Activated T-cell treated with anti-CD3 and anti-CD28 coated beads, Interleukin-2, amount 50 U/mL, for 1 hour (primary cell): ENCODE measurements at places on chromosomes 4 and X.

GRCh38 chrX:154712781-154713740 is 37.8 kb downstream of the GAB3 start:
- DNase-seq, result no peak

- no peak for DNase-seq
Observed at GRCh38 chr4:184255871-184256642, 38.4 kb upstream of the ENPP6 start.

GRCh38 chr4:185811509-185812364 is at the start of gene SORBS2:
Gene SORBS2 (minus strand): TSS chr4:185812194. CDS start chr4:185690571, 121,623 bp downstream.
- DNase-seq, result no peak

- DNase-seq, result no peak
Observed at GRCh38 chrX:132592880-132593279, 104.0 kb upstream of the MBNL3 start.

DNA sequence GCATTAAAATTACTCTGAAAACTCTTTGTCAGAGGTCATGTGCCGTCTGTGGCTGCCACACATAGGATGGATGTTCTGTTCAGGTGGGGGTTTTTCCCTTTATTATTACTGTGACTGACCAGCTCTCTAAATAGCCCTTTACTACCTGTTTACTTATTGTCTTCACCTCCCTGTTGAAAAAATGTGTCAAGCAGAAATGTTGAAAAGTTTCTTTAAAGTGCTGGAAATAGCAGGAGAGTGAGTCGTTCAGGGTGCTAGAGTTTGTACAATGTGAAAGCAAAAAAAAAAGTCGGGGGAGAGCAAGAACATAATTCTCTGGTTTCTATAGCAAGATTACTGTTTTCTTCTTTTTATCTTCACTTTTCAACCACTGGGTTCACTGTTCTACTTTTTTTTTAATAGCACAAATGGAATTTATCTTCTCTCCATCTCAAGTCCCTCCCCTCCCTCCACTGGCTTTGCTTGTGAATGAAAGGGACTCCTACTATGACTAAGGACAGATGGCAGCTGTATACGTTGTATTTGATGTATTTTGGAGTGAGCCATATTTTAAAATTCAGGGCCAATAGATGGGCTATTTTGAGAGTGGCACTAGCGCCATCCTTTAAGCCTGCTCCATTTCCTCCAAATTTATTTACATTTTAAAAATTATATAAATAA is 33.3 kb downstream of the ARX start:
- no peak for DNase-seq

- DNase-seq, result no peak
Observed at GRCh38 chr4:4995908-4996265, 23.4 kb downstream of the CYTL1 start.

DNA sequence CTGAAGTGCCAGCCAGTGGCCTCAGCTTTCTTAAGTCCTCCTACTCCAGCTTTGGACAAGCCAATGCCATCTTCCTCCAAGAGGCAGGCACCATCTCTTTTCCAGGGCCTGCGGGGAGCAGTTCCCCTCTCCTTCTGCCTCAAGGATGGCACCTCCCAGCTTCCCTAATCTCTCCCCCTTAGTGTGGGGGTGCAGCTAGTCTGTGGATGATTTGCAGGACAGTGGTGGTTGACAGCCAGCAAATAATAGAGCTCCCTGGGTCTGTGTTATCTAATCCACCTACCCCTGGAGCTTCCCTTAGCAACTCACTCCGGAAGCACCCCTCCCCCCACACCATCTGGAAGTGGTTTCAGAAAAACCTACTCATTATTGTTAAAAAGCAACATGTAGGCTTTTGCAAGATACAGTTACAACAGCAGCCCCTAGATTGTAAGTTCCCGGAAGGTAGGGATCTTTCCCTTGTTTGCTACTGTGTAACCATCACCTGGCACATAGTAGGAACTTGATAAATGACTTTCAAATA is 247.1 kb downstream of the BCOR start:
- DNase-seq, result no peak

DNA sequence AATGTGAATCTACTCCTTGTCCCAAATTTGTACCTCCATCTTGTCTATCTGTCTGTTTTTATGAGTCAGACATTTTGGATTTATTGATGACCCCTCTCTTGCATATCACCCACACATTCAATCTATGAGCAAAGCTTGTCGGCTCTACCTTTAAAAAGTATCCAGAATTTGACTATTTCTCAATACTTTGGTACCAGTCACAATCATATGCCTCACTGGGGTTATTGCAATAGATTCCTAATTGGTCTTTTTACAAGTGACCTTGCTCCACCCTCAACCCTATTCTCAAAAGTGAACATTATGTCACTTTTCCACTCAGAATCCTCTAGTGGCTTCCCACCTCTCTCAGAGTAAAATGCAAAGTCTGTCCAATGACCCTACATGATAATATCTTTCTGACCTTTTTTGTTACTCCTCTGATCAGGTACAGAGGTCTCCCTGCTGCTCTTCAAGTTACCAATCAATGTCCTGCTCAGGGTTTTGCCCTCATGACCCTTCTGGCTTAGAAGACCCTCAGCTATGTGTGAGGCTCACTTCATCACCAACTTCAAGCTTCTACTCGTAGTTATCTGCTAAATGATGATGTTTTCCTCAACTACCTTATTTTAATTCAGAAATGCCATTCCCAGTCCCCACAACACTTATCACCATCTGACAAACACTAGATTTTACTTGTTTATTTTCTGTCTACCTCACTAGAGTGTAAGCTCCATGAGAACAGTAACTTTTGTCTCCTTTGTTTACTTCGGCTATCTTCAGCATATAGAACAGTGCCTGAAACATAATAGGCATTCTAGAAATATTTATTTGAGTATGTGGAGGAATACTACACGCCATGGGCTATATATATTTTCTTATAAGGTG is 22.4 kb downstream of the AFP start:
- no peak for DNase-seq

- DNase-seq, result no peak
Observed at GRCh38 chrX:46770817-46771163, 11.9 kb upstream of the SLC9A7 start.

DNA sequence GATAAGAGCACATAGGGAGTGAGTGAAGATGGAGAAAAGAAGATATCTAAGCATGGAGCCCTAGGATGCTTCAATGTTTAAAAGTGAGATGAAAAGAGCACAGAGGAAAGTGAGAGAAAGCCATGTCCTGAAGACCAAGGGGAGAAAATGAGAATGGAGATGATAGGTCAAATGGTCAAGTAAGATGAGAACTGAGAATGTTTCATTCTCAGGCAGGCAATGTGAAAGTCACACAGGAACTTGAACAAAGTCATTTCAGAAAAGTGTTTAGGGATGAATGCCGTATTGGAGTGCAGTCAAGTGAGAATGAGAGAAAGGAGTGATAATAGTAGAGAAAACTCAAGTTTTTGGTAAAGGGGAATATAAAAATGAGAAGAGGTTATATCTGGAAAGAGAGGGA is 148.7 kb upstream of the PTCHD1 start:
- no peak for DNase-seq

GRCh38 chr4:37644962-37645361 is 41.2 kb downstream of the RELL1 start:
- DNase-seq, result no peak

DNA sequence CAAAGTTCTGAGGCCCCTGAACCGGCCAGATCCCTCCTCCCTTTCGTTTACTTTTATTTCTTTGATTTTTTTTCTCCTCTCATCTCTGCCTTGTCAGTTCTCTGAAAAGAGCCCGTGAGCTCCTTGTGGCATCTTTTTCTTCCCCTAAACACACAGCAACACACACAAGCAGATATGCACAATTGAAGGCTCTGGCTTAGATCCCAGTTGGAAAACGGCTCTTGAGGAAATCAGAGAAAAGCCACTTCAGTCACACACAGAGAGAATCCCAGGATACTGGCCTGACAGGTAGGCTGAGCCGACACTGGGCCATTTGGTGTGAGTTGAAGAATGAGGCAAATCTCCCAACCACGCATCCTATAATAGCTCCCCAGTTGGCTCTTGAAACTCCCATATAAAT is 12.9 kb downstream of the DIPK2B start:
- DNase-seq, result no peak

GRCh38 chrX:13483773-13484172 is 85.6 kb upstream of the EGFL6 start:
- no peak for DNase-seq

DNA sequence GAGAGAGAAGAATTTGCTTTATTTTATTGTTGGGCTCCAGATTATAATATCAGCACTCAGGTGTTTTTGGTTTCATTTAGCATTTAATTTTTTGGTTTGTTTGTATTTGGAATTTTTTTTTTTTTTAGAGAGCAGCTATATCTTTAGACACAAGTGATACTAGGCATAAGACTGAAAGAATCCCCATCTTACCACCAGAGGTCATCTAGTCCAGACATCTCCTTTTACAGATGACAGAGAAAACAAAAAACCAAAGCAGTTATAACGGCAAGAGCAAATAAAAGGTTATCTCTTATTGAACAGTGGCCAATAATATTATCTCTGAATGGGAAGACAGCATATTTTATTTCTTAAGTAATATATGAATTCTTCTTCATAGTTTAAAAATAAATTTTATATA is 22.8 kb downstream of the USP38 start:
- no peak for DNase-seq

DNA sequence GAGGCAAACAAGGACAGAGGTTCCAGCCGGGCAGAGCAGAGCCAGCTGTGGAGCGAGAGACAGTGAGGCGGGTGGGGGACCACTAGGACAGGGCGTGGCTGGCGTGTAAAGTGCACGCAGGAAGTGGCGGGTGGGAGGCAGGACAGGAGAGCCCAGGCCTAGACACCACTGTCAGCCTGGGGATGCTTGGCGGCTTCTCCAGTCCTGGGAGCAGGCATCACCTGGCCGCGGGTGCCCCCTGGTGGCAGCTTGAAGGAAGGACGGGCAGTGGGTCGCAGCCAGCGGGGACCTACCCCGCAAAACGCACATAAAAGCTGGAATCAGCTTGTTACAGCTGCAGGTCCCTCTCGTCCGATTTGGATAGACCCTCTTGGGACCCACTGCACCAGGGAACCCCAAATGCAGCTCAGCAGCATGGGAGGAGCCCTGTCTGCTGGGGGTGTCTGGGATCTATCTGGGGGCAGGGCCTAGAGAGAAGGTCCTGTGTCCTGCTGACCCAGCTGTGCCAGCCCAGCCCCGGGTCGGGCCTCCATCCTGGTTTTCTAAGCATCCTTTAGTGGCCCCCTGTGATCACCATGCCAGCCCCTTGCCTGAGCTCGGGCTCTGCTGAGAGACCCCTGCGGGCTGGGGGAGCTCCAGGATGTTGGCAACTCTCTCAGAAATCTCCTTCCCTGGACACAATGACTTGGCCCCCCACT is 57.7 kb downstream of the WFS1 start:
- DNase-seq, result peak; percentile 81

- DNase-seq, result no peak
Observed at GRCh38 chrX:20071511-20072079, 45.1 kb downstream of the MAP7D2 start.

- DNase-seq, result no peak
Observed at GRCh38 chr4:141909541-141909940, 273.2 kb downstream of the IL15 start.

GRCh38 chrX:105999294-105999693 is 39.2 kb downstream of the SERPINA7 start:
- no peak for DNase-seq

- DNase-seq, result peak; percentile 16
Observed at GRCh38 chr4:53804719-53805118, 213.4 kb upstream of the LNX1 start.

DNA sequence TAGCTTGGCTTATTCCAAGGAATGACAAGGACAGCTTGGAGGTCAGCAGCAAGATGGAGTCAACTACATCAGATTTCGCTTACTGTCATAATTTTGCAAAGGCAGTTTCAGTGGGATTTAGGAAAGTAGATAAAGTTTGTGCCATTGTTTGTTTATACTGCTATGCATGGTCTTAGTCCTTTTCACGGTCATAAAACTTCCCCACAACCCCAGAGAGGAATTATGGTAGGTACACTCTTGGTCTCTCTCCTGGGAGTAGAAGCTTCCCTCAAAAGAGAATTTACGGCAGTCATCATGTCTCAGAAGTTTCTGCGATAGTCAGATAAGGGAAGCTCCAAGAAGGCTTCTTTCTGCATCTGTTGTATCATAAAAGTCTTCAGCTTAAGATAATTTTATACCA is 27.9 kb upstream of the HERC6 start:
- no peak for DNase-seq

- DNase-seq, result no peak
Observed at GRCh38 chr4:150387981-150388380, 194.0 kb upstream of the MAB21L2 start.

- DNase-seq, result no peak
Observed at GRCh38 chr4:184329659-184330400, 112.2 kb upstream of the ENPP6 start.

GRCh38 chr4:657338-657833 is 16.7 kb downstream of the ATP5ME start:
- no peak for DNase-seq

GRCh38 chr4:165367040-165367439 is 11.8 kb upstream of the CPE start:
- DNase-seq, result no peak

- no peak for DNase-seq
Observed at GRCh38 chr4:60962286-60962685, 237.8 kb upstream of the ADGRL3 start.

DNA sequence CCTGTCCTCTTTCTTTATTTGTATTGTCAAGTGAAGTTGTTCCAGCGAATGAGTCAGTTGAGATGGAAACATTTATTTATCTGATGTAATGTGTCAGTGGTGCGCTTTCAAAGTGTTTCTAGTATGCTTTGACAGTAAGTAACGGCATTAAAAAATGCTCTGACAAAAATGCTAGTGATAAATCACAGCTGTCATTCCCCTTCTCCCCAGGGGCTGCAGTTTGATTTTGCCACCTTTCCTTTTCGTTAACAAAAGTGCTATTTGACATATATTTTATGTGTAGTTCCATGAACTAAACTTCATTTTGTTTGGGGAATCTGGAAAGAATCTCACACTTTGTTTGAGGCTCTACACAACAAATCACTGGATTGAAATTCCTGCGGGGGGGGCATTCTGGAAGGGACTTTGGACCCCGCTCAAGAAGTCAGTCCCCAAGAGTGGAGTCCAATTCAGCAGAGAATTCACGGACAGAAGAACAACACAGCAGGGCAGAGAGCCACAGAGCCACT is 7.6 kb upstream of the TBC1D19 start:
- DNase-seq, result no peak

- DNase-seq, result no peak
Observed at GRCh38 chrX:108945883-108946523, 209.6 kb upstream of the IRS4 start.

GRCh38 chr4:165457793-165458192 is 79.0 kb downstream of the CPE start:
- no peak for DNase-seq

- no peak for DNase-seq
Observed at GRCh38 chrX:119648421-119648775, 42.2 kb upstream of the NKRF start.

DNA sequence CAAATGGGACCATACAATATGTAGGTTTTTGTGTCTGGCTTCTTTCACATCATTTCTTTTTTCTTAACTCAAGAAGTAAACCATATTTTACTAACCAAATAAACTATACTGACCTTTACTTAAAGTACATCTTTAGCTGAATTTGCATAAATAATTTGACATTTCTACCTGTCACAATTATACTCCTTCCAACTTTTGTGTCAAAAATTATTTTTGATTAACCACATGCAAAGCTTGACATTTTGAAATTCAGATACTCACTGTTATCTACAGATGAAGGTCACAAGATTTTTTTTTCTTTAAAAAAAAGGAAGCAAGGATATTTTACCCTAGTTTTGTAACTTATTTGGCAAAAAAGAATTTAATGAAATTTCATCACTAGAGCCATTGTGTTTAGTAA is 12.0 kb upstream of the RAB9A start:
- no peak for DNase-seq
